ENCODE measurements at places on chromosomes 1 and 21. TPM values are rescaled to one million over a fixed set of nuclear protein-coding genes. Genes with fewer than 3 reads are reported as not detected.

- DNase-seq, result no peak
Measured at GRCh38 chr1:100930494-100930893, 34.6 kb downstream of the SLC30A7 start.

Gene RIT1
- polyA plus RNA-seq, result 10.4 TPM

GRCh38 chr1:63758791-63759190 lies 15.0 kb upstream of the ROR1 start:
- DNase-seq, result no peak

GRCh38 chr1:107786203-107786845 lies 178.7 kb downstream of the VAV3 start:
- DNase-seq, result no peak

- no peak for DNase-seq
Measured at GRCh38 chr1:43934986-43935324, 1.4 kb downstream of the ARTN start.

DNA sequence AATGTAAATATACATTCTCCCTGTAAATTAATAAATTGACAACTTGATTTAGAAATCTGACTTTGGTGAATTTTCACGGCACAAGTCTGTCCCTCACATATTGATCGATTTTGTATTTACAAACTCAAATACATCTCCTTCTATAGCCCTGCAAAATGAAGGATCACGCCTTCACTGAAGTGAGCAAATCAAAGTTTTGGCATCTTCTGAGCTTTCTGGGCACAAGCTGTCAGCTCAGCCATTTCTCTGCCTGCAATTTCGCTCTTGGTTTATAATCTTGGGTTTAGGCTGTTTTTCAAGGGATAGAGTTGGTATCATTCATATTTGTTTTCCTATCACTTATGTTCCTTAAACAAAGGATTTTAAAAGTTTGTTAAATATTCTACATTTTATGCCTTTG lies 25.8 kb downstream of the ANP32E start:
- no peak for DNase-seq

DNA sequence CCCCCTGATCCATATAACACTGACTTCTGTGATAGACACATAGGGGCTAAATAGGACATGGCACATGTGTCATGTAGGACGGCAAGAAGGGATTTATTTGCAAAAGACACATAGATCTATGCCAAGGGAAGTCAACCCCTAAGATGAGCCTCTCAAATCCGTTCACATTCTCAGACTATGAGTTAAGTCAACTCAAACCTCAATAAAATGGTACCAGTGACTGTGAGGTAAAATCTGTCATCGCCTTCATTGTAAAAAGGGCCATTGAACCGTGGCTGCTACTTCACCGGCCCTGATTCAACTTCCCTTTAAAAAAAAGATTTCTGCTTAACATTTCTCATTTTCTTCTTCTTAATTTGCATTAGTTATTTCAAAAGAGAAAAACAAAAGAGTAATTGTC lies 144.0 kb downstream of the ZNF281 start:
- no peak for DNase-seq

Gene ZYG11A
- polyA plus RNA-seq, result not detected

Gene PRR9
- 0.04 TPM for polyA plus RNA-seq

DNA sequence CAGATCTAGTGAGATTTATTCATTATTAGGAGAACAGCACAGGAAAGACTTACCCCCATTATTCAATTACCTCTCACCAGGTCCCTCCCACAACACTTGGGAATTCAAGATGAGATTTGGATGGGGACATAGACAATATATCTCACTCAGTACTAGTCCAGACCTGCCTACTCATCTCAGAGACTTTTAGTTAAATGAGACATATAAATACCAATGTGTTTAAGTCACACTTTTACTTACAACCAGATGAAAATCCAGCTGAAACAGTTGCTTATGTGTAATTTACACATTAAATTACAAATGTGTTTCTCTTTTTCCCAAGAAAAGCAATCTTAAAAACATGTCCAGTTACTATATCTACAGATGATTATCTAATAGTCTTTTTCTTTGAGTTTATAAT lies 1145.6 kb downstream of the KCNT2 start:
- no peak for DNase-seq

GRCh38 chr1:209860293-209860881 lies 32.6 kb downstream of the UTP25 start:
- DNase-seq, result peak; percentile 78

Gene CRABP2
- polyA plus RNA-seq, result 0.13 TPM

Gene MEX3A
- 0.42 TPM for polyA plus RNA-seq

Gene MCOLN2
- polyA plus RNA-seq, result not detected

DNA sequence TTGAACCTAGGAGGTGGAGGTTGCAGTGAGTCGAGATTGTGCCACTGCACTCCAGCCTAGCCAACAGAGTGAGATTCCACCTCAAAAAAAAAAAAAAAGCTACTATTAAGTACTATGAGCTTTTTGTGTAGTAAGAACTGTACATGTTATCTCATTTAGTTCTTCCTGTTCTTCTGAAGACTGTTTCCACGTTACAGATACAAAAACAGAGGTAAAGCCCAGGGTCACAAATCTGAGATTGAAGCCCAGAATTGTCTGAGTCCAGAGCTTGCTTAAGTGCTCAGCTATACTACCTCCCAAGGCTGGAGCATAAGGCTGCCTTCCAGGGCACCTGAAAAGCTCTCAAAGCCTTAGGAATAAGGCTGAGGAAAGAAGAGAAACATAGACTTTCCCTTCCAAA lies 2.9 kb downstream of the FABP3 start:
- DNase-seq, result no peak

DNA sequence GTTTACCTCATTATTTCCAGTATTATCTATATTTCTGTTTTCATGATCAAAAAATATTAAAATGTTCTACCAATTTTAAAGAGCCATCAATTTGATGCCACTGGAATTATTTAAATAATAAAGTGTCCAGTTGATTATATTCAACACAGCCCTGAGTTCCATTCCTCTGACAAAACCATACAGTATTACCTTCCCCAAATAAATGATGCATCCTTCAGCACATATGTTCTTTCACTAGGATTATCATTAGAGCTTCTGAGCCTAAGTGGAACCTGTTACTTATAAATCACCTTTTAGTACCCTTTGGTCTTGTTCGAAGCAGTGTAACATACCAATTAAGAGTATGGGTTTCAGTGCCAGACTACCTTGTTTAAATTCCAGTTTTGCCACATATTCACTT lies 17.3 kb upstream of the PLEKHO1 start:
- DNase-seq, result no peak

GRCh38 chr1:178642282-178642681 lies 82.8 kb upstream of the RALGPS2 start:
- DNase-seq, result no peak

Gene MAP3K7CL
- 3.3 TPM for polyA plus RNA-seq

Gene HSPB7
- 2,156 TPM for polyA plus RNA-seq

- DNase-seq, result no peak
Measured at GRCh38 chr1:3780901-3781300, 8.4 kb downstream of the SMIM1 start.

GRCh38 chr1:64542118-64542517 lies 72.2 kb downstream of the CACHD1 start:
- DNase-seq, result no peak

Gene LCE1E
- polyA plus RNA-seq, result not detected

DNA sequence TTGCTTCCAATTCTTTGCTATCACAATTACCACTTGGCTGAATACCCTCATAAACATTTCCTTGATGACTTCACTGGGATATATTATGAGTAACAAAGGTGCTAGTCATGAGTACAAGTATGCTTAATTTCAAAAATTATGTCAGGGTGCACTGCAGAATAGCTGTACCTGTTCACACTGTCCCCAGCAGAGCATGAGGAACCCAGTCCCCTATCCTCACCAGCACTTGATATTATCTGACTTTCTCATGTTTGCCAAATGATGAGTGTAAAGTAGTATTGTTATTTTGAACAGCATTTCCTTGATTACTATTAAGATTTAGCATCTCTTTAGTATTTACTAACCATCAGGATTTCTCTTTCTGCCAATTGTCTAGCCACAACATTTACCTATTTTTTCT lies 33.5 kb upstream of the TNFSF4 start:
- no peak for DNase-seq

Gene KCNJ6
- 0.01 TPM for polyA plus RNA-seq

Gene MRAP
- polyA plus RNA-seq, result 3.1 TPM

DNA sequence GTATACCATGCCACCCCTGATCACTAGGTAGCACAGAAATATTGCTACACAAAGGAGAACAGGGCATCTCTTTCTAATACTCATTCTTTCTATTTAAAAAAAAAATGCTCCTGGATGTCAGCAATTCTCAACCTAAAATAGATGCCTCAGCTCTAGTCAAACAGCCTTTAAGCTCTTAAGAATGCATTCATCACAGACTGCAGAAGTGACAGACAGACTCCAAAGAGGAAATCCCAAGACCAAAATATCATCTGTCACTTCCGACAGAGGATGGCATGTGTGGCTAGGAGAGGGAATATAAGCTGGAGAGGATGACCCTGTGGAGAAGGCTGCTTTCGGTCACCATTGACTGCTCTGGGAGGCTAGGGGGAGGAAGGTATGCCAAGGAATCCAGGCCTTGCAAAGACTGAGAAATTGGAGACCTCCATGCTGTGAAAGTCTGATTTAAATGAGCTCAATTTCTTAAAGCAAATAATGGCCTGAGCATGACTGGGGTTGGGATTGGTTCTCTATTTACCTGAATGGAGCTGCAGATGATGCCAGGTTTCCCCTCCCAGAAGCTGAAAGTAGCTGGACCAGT lies 277.4 kb downstream of the BRINP2 start:
- no peak for DNase-seq

GRCh38 chr1:47424336-47424982 lies 8.4 kb downstream of the FOXE3 start:
- DNase-seq, result no peak

Gene KISS1
- polyA plus RNA-seq, result 0.18 TPM

DNA sequence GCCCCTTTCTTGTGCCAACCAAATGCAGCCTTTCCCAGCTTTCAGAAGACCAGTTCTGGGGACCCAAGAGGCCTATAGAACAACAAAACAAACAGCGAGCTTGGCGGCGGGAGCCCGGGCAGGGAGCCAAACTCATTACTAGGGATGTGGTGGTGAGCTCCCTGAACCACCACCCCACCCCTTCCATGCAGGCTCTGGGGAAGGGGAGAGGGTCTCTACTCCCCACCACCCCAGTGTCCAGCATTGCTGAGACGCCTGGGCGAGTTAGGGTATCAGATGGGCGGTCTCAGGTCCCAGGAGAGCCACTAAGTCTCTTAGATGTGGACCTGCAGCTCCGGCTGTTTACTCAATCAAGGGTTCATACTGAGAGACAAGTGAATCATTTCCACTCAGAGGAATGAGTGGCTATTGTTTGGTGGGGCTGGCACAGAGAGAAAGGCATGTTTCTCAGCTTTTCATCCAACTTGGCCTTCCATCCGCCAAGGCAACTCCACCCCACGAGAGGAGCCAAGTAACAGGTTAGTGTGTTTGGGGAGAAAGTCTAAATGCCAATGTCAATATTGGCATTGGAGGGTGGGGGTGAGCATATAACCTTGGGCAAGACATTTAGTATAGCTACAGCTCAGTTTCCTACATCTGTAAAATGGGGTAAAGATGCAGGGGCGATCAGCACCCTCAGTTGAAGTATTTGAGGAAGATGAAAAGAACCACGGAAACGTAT lies 40.9 kb downstream of the PLXNA2 start:
- DNase-seq, result peak; percentile 41

DNA sequence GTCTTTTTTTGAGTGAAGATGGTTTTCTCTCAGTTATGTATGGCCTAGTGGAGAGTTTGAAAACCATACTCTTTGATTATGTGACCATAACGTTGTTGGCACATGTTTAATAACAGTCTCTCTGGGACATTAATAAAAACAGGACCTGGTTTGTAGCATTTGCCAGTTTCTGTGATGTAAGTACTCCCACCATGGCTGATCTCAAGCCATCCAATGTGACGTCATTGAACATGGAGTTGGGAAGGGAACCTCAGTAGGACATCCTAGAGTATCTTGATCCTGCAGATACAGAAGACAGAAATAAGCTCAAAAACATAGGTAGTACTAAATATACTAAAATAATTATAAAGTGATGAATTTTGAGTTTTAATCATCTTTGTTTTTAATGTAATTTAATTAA lies 107.0 kb downstream of the ACTL8 start:
- DNase-seq, result no peak

- peak; percentile 37 for DNase-seq
Measured at GRCh38 chr1:215567491-215568298, 591 bp downstream of the KCTD3 start.

DNA sequence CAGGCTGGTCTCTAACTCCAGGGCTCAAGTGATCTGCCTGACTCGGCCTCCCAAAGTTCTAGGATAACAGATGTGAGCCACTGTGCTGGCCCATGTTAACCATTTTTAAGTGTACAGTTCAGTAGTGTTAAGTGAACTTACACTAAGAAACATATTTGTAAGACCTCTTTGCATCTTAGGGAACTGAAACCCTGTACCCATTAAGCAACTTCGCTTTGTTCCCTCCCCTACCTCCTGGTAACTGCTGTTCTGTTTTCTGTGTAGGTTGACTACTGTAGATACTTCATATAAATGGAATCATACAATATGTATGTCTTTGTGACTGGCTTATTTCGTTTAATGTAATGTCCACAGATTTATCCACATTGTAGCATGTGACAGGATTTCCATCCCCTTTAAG lies 11.0 kb downstream of the NUDC start:
- DNase-seq, result no peak

Gene EFCAB7
- polyA plus RNA-seq, result 4.9 TPM

- DNase-seq, result no peak
Measured at GRCh38 chr1:206512851-206513180, 5.5 kb downstream of the RASSF5 start.

DNA sequence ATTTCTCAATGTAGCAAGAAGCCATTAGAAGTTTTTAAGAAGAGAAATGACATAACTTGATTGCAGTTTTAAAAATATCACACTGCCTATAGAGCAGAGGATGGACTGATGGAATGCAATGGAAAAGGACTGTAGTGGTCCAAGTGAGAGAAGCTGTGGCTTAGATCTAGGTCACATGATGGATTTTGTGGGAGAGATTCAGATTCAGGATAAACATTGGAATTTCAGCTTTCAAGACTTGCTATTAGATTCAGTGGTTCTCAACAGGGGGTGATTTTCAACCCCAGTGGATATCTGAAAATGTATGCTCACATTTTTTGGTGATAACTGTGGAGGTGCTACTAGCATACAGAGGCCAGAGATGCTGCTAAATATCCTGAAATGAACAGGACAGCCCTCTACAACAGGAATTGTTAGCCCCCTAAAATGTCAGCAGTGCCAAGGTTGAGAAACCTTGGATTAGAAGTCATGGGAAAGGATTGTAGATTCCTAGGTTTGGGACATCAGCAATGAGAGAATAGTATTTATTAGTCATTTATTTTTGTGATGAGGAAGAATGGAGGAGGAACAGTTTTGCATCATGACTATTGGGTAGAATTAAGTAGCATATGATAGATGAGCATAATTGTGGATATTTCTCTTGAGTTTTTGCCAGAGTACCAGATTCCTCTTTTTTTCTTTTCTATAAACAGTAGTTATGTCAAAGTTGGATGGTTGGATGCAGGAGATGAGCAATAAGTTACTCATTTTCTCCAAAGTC lies 30.1 kb upstream of the KCNK2 start:
- DNase-seq, result no peak

- DNase-seq, result no peak
Measured at GRCh38 chr1:57843760-57844159, 419.9 kb upstream of the DAB1 start.

Gene SYT14
- under 0.01 TPM for polyA plus RNA-seq

Gene MATN1
- polyA plus RNA-seq, result 0.07 TPM

Gene SH2D1B
- polyA plus RNA-seq, result 0.12 TPM

Measured in psoas muscle (tissue), 8 donors.